ENCODE measurements at places on chromosomes 4 and X. TPM values are rescaled to one million over a fixed set of nuclear protein-coding genes. Genes with fewer than 3 reads are reported as not detected.

GRCh38 chr4:185809533-185810071 is 2.4 kb downstream of the SORBS2 start:
- DNase-seq, result no peak

The SH3D19 gene
- total RNA-seq, result 98.6 TPM

- no peak for DNase-seq
Measured at GRCh38 chr4:170697845-170698244, 608.1 kb upstream of the AADAT start.

DNA sequence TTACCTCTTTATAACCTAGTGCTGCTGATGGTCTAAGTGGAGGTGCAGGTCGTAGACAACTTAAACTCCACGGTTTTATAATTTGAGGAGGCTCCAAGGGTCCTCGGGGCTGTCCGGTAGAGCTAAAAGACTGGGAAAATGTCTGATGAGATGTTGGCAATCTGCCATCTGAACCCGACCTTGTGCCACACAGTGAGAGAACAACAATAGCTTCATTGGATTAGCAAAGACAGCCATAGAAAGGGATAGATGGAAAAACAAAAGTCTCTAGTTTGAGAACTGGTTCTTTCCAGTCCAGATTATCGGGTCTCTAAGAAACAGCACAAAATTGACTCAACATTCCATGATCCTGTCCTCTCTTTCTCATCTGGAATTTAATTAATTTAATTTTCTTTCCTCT is 31.6 kb downstream of the CD40LG start:
- DNase-seq, result no peak

The USP17L19 gene
- total RNA-seq, result not detected

All from ovary (tissue), 10 donors.